ENCODE measurements at places on chromosomes 3 and 15.

- DNase-seq, result peak; percentile 38
Measured at GRCh38 chr3:52820736-52821135, 9.7 kb downstream of the ITIH4 start.

DNA sequence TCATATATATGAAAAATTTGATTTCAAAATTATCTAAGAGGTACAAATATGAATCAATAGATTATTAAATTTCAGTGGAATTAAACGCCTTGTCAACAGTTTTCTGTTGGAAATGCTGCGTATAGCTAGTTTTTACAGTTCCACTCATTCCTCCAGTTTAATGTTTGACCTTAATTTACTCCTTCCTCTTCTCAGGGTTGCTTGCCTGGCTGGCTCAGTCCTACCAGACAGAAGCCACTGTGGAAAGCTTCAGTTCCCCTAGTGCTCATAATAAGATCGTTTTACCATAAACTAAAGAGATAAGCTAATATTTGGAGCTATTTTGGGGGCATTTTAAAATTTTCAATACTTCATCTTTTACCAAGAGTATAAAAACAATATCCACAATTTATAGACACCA lies 22.8 kb downstream of the EMC7 start:
- DNase-seq, result no peak

DNA sequence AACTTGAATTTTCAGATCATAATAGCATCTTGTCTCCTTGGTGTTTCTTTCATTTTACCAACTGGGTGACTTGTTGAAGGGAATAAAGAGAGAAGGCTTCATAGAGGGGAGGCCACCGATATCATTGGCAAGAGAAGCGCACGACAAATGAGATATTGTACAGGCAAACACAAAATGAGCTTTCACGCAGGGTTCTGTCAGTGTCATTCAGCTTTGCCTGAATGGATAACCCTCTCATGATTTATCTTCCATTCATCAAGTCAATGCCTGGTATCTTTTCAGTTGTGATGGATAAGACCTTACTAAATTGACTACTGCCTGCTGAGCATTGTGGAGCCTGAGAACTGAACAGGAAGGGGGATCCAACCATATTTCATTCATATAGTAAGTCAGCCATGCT lies 188.6 kb upstream of the EPHA3 start:
- DNase-seq, result no peak

- no peak for DNase-seq
Measured at GRCh38 chr3:149648525-149648924, 9.3 kb downstream of the WWTR1 start.

- no peak for DNase-seq
Measured at GRCh38 chr15:39443659-39444219, 137.1 kb upstream of the THBS1 start.

DNA sequence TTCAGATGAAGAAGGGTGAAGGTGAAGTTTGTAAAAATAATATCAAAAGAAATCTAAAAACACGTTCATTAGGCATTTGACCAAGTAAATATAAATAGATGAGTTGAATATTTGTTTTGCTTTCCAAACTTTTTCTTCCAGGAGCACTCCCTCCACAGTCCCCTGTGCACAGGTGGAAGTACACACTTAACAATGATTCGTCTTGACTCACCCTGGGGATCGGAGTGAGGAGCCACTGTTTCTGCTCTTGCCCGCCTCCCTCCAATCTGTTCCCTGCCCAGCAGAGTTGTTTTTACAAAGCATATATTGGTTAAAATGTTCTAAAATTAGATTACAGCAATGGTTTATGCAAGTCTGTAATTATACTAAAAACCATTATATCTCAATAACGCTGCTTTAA lies 175.1 kb downstream of the PTPRG start:
- DNase-seq, result no peak

- no peak for DNase-seq
Measured at GRCh38 chr15:96327155-96327741, 3.3 kb upstream of the NR2F2 start.

- DNase-seq, result no peak
Measured at GRCh38 chr3:87997298-87997697, 61.5 kb downstream of the CGGBP1 start.

DNA sequence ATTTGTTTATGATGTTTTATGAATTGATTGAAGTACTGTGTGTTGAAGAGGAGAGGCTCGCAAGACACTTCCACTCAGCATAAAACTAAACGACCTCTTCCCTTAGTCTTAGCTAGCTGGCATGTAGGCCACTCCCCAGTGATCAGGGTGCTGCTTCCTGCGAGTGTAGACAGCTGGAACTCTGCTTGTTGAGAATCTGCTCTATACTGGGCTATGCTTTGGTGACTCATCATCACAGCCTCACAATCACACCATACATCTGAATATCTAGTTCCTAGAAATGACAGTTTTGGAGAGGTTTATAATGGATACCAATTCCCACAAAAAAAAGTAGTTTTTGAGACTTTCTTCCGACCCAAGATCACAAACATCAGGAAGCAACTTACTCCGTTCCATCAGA lies 1.5 kb upstream of the SLC24A5 start:
- no peak for DNase-seq

- DNase-seq, result no peak
Measured at GRCh38 chr3:157649511-157649910, 146.3 kb upstream of the VEPH1 start.

Data from iPS DF 19.7 (cell line).